ENCODE measurements at places on chromosomes 3 and 15.

DNA sequence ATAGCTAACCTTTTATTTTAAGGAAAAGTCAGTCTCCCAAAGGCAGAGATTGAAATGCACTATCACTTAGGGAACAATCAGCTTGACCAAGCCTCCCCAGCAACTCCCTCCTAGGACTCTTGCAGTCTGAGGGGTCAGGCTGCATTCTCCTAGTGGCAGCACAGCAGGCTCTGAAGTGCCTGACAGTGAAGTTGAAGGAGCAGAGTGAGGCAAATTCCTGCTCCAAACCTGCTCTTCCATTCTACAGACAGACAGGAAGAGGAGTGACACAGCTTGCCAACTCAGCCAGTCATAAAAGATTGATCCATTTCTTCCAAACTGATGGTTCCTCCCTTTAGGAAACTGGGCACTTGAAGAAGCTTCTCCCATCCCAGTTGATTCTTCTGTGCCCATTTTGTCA is 43.9 kb upstream of the SMAD3 start:
- DNase-seq, result no peak

DNA sequence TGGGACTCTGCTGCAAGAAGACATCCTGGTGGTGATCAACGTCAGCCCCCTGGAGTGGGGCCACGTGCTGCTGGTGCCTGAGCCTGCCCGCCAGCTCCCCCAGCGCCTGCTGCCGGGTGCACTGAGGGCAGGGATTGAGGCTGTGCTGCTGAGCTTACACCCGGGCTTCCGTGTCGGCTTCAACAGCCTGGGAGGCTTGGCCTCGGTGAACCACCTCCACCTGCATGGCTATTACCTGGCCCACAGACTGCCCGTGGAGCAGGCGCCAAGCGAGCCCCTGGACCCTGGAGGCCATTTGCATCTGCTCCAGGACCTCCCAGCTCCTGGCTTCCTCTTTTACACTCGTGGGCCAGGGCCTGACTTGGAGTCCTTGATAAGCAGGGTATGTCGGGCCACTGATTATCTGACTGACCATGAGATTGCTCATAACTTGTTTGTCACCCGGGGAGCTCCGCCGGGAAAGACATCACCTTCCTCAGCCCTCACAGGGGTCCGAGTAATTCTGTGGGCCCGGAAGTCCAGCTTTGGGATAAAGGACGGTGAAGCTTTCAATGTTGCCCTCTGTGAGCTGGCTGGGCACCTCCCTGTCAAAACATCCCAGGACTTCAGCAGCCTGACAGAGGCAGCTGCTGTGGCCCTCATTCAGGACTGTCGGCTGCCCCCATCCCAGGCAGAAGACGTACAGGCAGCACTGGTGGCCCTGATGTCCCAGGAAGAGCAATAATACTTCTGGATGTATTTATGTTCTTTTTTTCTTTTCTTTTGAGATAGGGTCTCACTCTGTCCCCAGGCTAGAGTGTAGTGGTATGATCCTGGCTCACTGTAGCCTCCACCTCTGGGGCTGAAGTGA is 7.6 kb downstream of the GDPGP1 start:
- DNase-seq, result no peak

- DNase-seq, result peak; percentile 22
Measured at GRCh38 chr3:98343647-98344507, 9.8 kb upstream of the OR5K4 start.

GRCh38 chr3:127835993-127836882 is 13.9 kb upstream of the MGLL start:
- no peak for DNase-seq

DNA sequence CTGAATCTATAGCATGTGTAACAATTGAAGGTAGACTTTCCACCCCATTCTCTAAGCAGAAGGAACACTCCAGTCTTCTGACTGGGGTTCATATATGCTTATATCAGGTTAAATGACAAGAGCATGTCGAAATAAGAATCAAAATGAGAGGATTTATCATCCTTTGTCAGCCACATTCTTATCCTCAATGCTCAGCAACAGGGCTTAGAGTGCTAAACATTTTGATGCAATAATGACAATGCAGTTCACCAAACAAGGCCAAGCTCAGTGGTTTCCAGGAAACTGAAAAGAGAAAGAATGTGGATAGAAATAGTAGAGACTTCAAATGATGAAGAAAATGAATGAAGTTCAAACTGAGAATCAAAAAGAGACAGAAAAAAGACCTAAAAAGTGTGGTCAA is 78.0 kb downstream of the FSIP1 start:
- DNase-seq, result peak; percentile 18

DNA sequence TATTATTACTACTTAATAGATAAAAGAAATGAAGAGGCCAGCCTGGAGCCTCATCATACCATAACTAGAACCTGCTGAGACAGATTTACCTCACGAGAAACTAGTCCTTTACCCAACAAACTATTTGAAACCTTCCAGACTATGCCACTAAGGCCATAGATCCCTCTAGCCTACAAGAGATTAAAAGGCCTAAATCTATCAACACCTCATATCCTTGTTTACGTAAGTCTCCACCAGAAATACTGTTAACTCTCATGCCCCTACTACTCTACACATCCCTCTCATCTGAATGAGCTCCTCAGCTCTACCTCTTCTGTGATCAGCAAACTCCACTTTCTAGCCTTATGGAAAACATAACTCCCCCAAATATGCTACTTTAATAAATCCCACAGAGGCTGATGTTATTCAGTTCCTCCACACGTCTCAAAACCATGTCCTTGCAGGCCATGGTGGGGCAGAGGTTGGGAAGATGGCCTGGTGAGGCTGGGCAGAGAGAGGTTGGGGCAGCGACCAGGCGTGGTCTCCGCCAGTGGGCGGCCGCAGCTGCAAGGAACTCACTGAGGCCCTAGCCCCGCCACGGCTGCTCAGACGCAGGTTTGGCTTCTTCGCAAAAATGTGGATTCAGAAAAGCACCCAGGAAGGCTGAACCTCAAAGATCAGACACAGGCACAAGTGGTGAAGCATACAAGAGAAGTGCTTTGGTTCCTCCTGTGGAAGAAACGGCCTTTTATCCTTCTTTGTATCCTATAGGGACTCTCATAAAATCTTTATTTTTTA is 65.8 kb downstream of the GSK3B start:
- no peak for DNase-seq

DNA sequence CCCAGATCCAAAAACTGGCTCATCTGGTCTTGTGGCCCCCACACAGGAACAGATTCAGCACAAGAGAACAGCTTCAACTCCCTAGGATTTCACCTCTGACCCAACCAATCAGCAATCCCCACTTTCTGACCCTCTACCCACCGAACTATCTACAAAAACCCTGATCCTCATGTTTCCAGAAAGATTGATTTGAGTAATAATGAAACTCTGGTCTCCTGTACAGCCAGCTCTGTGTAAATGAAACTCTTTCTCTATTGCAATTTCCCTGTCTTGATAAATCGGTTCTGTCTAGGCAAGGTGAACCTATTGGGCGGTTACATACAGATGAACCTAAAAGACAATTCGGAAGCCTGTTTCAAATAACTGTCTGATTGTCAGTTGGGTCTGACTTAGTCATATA is 847.6 kb upstream of the ALCAM start:
- no peak for DNase-seq

DNA sequence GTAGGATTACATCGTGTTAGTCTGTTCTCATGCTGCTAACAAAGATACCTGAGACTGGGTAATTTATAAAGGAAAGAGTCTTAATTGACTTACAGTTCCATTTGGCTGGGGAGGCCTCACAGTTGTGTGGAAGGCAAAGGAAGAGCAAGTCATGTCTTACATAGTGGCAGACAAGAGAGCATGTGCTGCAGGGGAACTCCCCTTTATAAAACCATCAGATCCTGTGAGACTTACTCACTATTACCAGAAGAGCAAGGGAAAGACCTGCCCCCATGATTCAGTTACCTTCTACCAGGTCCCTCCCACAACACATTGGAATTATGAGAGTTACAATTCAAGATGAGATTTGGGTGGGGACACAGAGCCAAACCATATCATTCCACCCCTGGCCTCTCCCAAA is 3.4 kb downstream of the SLC25A26 start:
- no peak for DNase-seq

- DNase-seq, result no peak
Measured at GRCh38 chr15:40595773-40596172, 1.7 kb downstream of the KNL1 start.

- DNase-seq, result no peak
Measured at GRCh38 chr15:61169904-61170695, 59.0 kb downstream of the RORA start.

DNA sequence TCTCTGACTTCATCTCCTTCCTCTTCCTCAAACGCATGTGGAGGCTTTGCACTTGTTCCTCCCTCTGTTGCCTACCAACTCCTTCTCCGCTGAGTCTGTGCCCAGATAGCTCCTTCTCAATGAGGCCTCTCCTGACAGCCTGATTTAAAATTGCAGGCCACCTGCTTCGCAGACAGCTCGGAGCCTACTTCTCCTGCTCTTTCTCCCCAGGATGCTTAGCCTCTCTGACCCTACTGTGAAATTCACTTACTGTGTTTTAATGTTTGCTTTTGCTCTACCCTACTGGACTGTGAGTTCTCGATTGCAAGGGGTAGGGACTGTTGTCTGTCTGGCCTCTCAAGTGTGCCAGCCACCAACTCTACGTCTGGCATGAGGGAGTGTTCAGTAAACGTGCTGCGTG is 83.4 kb downstream of the EEFSEC start:
- DNase-seq, result no peak

DNA sequence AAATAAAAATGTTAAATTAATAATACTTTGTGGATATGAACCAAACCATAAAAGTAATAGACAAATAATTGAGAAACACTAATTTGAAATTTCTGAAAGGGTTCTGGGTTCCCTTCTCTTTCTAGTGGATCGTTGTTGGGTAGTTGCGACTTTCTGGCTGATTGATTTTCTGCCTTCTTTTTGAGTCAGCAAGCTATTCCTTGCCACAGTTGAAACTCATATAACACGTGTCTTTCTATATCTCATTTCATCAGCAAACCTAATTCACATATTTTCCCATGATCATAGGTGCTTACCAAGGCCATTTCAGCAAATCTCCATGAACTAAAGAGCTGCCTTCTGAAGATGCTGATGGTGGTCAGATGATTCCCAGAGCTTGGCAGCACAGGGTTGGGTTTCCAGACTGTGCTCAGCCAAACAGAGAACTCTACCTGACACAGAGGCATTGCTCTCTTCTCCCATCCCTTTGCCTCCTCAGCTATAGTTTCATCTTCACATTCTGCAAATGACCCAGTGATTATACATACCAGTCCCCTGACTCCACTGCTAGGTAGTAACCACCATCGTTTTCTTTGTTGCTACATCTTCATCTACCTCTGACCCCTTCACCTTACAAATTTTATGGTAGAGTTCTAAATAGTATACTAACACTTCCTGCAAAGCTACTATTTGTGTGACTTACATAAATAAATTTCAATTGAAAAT is 383.9 kb upstream of the DPH6 start:
- DNase-seq, result no peak

- peak; percentile 11 for DNase-seq
Measured at GRCh38 chr3:64717872-64718613, 30.2 kb upstream of the ADAMTS9 start.

DNA sequence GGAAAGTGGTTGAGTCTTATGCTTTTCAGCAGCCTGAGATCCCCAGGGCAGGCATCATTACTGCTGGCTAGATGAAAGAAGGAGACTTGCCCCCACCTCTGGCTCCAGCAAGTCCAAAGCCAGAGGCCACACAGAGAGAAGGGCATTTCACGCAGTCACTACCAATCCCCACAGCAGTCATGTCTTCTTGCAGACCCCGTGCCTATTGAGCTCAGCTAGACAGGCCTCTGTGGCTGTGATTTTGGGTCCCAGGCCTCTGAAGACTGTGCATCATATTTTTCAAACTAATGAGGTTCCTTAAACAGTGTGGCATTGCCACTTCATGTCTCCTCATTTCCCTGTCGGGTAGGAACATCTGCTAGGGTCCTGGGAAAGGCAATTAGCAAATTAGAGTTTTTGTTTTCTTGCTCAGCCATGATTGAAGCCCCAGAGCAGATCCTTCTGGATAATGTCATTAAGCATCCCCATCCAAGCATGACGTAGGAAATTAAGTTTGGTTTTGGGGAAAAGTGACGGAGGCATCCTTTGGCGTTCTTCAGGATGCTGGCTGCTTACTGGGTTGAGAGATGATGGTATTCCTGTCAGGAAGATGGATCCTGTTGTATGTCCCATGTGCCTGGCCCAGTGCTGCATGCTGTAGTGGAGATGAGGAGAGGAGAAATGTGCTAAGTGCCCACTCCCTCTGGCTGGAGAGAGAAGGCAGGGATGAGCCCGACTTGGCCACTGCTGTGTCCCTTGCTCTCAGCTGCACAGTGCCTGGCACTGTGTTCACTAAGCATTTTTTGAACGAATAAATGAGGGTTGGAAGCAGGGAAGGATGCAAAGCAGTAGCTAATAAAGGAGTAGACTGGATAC is 7.0 kb downstream of the SPSB4 start:
- DNase-seq, result no peak

DNA sequence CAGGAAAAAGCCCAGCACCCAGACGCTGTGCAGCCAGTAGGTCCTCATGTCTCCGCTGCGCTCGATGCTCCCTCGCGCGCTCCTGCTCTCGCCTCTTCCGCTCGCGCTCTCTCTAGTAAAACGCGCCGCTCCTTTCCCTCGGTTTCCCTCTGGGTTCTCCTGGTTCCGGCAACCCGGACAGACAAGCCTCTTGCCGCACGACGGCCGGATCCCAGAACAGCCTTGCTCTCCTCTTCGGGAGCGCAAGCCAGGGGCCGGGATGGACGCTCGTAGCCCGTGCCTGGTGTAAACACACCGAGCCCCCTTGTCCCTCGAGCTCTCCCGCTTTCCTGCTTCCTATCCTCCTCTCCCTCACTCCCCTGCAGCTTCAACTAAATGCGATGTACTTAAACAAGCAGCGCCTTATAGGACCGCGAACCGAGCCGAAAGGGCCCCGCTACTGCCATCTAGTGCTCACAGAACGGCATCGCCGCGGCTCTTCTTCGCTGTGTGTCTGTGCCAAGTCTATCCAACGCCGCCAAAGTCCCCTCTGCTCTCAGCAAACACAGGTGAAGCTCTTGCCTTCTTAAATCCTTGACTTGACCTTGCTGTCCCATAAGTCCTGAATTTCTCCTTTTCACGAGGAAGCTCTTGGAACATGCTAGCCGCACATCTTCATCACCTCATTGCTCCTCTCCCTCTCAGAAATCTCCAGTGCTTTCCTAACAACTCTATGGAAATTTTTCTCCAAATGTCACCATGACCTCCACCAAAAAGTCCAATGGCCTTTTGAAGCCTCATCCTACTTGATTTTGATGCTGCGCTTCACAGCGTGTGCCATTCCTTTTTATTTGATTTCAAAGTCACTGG is 1037.2 kb downstream of the IGSF11 start:
- DNase-seq, result peak; percentile 72

GRCh38 chr3:85846940-85847339 is 888.2 kb downstream of the CADM2 start:
- DNase-seq, result no peak

DNA sequence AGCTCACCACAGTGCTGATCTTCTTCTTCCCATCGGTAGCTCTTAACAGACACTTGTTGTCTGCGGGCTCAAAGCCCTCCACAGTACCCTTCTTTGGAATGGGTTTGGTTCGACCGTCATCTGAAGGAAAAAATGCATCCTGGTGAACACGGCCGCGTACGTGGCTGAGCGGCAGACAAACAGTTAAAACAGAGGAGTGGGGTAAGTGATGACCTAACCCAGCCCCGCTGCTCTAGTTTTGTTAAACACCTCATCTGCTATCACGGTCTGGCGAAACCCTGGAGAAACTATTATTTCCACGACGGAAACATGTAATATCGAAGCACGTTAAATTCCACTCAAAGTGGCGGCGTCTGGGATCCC is 725 bp downstream of the SRP14 start:
- DNase-seq, result peak; percentile 40

Measured in AG08396 (cell line).